ENCODE measurements at places on chromosomes 16 and 17. TPM values are rescaled to one million over a fixed set of nuclear protein-coding genes. Genes with fewer than 3 reads are reported as not detected.

PHF23 gene
- total RNA-seq = 30.6 TPM

HOXB4 gene
- 1.9 TPM for total RNA-seq

RNF112 gene
- 2.2 TPM for total RNA-seq

PLK1 gene
- total RNA-seq = 1.5 TPM

MYH8 gene
- total RNA-seq = not detected

DNA sequence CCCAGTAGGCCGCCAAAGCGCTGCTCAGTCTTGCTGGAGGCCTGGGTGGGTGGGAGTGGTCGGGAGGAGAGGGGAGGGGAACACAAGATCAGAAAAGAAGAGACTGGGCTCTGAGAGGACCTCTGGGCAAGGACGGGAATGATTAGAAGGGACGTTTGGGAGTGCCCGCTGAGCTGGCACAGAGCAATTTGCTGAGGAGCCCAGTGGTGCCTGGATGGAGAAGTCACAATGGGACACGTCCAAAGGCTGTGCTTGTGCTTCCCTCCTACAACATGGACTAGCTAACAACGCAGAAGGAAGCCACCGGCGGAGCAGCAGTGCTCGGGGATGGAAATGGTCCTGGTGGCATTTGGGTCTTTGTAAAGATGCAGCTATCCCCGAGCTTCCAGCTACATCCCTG lies 45.6 kb upstream of the CACNG4 start:
- no peak for DNase-seq

DNA sequence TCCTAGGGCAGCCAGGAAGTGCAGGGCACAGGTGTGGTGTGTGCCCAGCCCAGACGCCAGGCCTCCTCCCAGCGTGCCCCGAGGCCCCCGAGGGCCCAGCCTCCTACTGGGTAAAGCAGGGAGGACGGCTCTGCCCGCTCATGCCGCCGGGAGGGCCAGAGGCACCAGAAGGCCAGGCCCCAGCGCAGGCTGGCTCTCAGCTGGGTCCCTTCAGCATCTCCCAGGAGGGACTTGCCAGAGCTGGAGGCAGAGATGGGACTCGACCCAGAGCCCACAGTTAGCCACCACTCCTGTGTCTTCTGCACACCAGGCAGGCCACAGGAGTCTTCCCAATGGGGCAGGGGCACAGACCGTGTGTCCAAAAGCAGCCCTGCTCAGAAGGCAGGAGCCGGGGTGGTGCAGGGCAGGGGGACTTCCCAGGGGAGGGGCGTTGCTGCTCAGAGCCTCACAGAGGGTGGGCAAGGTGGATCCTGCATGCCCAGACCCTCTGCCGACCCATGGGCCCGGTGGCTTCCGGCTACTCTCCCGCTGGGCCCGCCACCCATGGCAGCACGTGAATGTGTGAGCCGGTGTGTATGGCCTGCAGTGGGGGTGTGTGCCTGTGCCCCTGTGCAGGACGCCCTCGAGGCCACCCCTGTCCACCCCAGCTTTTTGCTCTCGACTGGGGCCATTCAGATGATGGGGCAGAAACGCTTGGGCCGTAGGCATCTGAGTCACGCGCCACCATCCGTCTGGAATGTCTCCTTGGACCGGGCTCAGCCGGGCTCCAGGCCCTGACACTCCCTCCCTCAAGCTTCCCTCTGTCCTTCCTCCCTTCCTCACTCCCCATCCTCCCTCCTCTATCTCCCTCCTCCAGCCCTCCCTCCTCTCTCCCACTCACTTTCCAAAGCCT lies 5.7 kb upstream of the ZNF469 start:
- DNase-seq = no peak

GRCh38 chr16:73636196-73636595 lies 588.3 kb upstream of the ZFHX3 start:
- DNase-seq = no peak

GRCh38 chr16:80924372-80924978 lies 82.2 kb downstream of the CMC2 start:
- DNase-seq = peak; percentile 58

DNA sequence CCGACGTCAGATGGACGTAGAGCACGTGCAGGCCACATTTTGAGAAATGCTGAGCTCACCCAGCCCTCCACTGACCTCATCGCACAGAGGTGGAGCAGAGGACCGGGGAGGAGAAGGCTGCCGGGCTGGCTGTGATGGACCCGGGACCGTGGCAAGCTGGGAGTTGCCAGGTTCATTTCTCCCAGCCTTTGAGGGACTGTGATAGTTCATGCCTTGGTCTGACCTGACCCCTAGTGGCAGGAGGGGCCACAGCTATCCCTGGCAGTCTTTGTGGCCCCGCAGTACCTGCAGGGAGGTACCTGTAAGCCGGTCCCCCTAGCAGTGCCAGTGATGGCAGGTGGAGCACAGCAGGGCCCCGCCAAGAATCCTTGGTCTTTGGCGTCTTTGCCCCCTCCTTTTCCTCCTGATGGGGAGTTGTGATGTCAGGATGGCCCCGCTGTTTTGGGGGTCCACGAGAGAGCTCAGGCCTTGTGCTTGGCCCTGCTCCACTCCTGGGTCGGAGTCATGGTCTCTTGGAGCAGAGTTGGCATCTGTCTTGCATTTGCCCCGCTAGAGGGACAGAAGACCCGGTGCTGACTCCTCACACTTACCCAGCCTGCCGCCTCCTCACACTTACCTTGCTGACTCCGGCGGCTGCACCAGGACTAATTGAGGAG lies 50.4 kb downstream of the OR1D5 start:
- DNase-seq = peak; percentile 70

DNA sequence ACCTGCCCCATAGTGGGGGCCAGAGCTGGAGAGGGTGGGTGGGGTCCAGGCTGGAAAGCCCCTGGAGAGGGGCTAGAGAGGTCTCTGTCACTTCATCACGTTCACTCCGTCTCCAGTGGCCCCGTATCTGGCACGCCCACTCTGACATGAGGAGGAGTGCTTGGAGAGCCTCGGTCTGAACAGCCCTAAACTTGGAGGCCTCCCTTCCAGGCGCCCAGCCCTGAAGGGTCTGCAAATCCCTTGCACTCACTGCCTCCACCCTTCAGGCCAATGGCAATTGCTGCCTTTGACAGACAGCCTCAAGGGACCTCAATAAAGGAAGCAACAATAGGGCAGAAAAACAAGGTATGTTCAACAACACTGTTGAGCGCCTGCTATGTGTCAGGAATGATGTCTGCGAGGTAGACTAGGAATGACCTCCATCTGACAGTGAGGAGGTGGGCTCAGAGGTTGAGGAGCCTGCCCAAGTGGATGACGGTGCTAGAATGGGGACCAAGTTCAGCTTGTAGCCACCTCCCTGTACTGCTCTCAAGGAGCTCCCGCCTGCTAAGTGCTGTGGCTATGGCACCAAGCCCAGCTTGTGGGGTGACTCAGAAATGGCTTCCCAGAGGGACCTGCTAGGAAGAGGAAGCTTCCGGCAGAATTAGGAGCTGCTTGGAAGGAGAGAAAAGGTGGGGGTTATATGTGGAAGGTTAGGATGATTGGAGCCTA lies 2.9 kb upstream of the EPX start:
- no peak for DNase-seq

- DNase-seq = no peak
These were observed 69.5 kb downstream of the CMIP start for GRCh38 chr16:81514041-81514559.

- no peak for DNase-seq
These were observed 63.9 kb downstream of the NXN start for GRCh38 chr17:915538-916201.

- no peak for DNase-seq
These were observed 44.1 kb upstream of the RBFOX3 start for GRCh38 chr17:79654960-79655382.

GRCh38 chr17:82645516-82645915 lies 2.7 kb downstream of the WDR45B start:
- DNase-seq = no peak

DNA sequence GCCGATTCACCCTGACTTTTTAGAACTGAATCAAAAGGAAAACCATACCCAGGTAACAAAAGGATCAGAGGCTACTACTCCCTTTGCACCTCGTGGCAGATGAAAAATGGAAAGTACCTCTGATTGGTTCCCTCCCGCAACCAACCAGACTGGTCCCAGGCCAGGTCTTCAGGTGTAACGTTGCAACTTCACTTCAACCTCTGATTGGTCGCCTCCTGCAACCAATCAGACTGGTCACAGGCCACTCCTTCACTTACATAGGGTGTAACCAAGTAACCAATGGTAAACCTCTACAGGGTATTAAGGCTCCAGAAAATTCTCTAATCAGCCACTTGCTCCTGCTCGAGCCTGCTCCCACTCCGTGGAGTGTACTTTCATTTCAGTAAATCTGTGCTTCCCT lies 89.4 kb downstream of the ADCY9 start:
- DNase-seq = no peak

DNA sequence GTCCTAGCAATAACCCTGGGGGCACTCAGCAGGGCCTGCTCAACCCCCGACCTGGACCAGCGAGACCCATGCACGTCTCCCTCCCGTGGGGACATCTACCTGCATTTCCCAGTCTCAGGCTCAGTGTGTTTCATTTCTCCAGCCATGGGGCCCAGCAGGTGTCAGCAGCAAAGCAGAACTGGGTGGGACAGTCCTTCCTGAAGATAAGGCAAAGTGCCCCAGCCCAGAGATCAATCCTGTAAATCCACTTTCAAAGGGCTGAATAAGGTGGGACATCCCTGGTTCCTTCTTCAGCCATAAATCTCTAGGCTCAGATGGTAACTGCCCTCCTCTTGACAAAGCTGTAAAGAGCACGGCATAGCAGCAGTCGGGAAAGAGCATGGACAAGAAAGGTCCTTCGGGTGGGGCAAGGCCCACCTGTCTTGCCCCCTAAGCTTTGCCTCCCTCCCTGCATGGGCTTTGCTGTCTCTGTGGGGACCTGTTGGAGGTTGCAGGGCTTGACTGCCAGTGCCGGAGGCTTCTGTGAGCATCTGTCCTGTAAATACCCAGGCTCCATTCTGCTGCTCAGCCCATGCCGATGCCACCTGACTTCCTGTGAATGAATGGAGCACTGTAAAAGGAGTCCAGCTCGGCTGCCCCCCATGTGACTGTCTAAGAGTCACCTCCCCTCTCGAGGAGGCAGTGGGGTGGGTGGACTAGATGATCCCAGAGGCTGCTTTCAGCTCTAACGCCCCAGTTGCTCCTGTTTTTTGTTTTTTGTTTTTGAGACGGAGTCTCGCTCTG lies 84.8 kb upstream of the TBC1D3K start:
- DNase-seq = no peak

DNA sequence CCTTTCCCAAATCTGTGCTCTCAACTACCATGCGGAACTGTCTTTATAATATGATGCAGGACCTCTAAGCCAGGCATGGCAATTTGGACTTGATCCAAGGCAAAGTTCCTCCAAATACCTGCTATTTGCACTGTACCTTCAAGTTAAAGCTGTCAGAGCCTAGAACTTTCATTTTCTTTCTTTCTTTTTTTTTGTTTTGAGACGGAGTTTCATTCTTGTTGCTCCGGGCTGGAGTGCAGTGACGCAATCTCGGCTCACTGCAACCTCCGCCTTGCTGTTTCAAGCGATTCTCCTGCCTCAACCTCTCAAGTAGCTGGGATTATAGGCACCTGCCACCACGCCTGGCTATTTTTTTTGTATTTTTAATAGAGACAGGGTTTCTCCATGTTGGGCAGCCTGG lies 51.7 kb downstream of the ARHGAP27 start:
- no peak for DNase-seq

GRCh38 chr17:12979826-12980500 lies 37.9 kb downstream of the ELAC2 start:
- no peak for DNase-seq

- no peak for DNase-seq
These were observed 4.8 kb upstream of the ITGA3 start for GRCh38 chr17:50051082-50051576.

DNA sequence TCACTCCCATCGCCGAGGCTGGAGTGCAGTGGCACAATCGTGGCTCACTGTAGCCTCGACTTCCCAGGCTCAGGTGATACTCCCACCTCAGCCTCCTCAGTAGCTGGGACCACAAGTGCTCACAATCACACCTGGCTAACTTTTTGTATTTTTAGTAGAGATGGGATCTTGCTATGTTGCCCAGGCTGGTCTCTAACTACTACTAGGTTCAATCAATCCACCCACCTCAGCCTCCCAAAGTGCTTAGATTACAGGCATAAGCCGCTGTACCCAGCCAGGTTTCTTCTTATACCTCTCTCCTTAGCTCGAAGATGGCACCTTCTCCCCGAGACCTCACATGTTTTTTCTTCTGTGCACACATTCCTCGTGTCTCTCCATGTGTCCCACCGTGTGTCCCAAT lies 3.0 kb downstream of the TSPAN10 start:
- no peak for DNase-seq

GRCh38 chr16:53561101-53561888 lies 58.3 kb upstream of the AKTIP start:
- DNase-seq = no peak

DNA sequence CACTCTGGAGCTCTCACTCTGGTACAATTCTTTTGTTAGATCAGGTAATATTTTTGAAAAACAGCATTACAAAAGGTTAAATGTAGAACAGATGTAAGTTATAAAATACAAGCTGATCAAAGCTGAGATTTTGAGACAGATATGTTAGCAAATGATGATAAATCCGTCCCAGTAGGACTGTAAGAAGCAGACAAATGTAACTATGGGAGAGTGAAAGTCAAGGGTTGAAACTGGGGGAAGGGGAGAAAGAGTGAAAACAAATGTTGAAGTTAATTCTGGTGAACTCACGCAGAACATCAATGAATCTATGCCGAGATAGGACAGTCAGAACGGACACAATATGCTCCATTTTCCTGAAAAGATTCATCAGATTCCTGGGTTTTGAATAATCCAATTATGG lies 298.9 kb upstream of the IRX5 start:
- DNase-seq = no peak

- DNase-seq = no peak
These were observed 4.8 kb downstream of the PRR11 start for GRCh38 chr17:59160157-59161025.

GRCh38 chr17:17107281-17107680 lies 65.0 kb downstream of the MPRIP start:
- no peak for DNase-seq
